Stimulated activated CD8-positive, alpha-beta memory T cell treated with anti-CD3 and anti-CD28 coated beads, Interleukin-7, amount 100 ng/mL, for 48 hours (primary cell): ENCODE measurements at places on chromosomes 7 and 10.

- no peak for DNase-seq
Measured at GRCh38 chr7:37346761-37347160, 101.9 kb downstream of the ELMO1 start.

- peak; percentile 37 for DNase-seq
Measured at GRCh38 chr10:35127289-35127891, 744 bp downstream of the CREM start.

GRCh38 chr7:34011017-34011695 is 105.8 kb downstream of the BMPER start:
- DNase-seq, result no peak

- no peak for DNase-seq
Measured at GRCh38 chr10:129955601-129956285, 8.3 kb downstream of the EBF3 start.

- DNase-seq, result no peak
Measured at GRCh38 chr7:140231771-140232491, 55.1 kb upstream of the KDM7A start.

- DNase-seq, result no peak
Measured at GRCh38 chr10:85212526-85212925, 884.1 kb downstream of the CCSER2 start.

GRCh38 chr10:124997771-124998623 is 56.1 kb downstream of the ZRANB1 start:
- DNase-seq, result no peak

- DNase-seq, result peak; percentile 50
Measured at GRCh38 chr10:112140110-112140970, 43.2 kb downstream of the GPAM start.

DNA sequence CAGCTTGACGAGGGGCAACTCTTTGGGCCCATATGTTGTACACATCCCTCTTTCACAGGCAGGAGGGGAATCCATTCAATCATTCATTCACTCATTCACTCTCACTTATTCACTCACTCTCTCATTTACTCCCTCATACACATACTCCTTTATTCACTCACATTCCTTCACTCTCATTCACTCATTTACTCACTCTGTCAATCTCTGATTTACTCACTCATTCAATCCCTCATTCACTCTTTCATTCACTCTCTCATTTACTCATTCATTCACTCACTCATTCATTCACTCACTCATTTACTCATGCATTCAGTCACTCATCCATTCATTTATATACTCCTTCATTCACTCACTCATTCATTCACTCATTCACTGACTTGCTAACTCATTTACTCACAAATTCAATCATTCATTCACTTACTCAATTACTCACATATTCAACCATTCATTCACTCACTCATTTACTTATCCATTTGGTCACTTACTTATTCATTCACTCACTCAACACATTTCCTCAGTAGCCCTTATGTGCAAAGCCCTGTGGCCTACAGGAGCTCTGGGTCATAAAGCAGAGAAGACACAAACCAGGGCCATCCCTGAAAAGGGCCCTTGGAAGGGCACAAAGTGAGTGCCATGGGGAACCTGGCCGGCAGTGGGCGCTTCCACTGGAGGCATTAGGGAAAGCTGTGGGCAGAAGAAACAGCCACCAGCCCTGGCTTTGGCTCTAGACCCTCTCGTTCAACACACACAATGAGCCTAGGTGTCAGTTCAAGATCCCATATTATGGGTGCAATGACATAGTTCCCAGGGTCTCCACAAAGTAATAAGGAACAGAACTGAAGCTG is 26.0 kb downstream of the HIP1 start:
- no peak for DNase-seq

DNA sequence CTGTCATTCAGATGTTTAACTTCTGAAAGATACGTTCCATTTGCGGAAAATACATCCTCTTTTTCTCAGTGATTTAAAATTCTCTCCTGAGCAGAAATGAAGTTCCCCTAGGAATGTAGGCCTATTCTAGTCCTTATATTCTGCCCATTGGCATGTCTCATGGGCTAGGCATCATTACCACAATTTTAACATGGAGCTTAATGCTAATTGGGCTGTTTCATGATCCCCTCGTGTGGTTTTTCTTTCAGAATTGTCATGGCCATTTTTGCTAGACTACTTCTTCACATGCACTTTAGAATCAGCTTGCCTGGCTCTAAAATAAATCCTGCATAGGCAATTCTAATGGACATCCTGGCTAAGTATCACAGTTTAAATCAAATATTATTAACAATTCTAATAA is 1.0 kb downstream of the TMEM176B start:
- no peak for DNase-seq

DNA sequence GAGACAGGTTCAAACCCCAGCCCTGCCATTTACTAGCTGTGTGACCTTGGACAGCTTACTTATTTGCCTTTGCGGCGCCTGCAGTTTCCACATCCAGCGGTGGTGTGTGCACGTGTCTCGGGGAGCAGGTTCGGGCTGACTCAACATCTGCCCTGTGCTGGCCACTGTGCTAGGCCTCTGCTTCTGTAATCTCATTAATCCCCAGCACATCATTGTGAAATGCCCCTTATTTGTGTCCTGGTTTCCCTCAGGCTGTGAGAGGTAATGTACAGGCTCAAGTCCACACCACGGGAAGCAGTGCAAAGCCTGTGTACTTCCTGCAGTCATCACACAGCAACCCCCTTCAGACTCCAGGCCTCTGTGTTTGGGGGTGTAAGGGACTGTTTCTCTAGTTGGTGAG is 285.7 kb downstream of the RPS24 start:
- no peak for DNase-seq

GRCh38 chr7:155752756-155753445 is 59.4 kb downstream of the SHH start:
- DNase-seq, result no peak

DNA sequence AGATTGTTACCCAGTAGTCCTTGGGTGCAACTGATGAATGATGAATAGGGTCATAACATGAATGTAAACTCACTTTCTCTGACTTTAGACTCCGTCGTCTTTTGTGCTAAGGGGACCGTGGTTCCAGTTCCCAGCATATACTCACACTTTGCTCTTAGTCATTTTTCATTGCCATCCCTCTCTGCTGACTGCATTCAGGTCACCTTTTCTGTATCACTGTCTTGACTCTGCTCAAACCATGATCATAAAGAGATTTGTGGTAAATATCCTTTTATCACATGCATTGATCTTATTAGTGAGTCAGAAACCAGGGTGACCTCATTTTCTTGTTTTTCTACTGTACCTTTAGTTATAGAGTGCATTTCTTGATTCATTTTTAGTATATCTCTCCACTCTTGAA is 141.1 kb upstream of the AGR3 start:
- DNase-seq, result peak; percentile 9

- no peak for DNase-seq
Measured at GRCh38 chr10:124949543-124949942, 7.6 kb downstream of the ZRANB1 start.

- DNase-seq, result no peak
Measured at GRCh38 chr7:128829391-128830166, 627 bp upstream of the FLNC start.

- DNase-seq, result no peak
Measured at GRCh38 chr10:95756041-95756761, at the start of gene ENTPD1. TSS of gene ENTPD1 (plus strand) at chr10:95756163. CDS start at chr10:95756240, 77 bp downstream.

DNA sequence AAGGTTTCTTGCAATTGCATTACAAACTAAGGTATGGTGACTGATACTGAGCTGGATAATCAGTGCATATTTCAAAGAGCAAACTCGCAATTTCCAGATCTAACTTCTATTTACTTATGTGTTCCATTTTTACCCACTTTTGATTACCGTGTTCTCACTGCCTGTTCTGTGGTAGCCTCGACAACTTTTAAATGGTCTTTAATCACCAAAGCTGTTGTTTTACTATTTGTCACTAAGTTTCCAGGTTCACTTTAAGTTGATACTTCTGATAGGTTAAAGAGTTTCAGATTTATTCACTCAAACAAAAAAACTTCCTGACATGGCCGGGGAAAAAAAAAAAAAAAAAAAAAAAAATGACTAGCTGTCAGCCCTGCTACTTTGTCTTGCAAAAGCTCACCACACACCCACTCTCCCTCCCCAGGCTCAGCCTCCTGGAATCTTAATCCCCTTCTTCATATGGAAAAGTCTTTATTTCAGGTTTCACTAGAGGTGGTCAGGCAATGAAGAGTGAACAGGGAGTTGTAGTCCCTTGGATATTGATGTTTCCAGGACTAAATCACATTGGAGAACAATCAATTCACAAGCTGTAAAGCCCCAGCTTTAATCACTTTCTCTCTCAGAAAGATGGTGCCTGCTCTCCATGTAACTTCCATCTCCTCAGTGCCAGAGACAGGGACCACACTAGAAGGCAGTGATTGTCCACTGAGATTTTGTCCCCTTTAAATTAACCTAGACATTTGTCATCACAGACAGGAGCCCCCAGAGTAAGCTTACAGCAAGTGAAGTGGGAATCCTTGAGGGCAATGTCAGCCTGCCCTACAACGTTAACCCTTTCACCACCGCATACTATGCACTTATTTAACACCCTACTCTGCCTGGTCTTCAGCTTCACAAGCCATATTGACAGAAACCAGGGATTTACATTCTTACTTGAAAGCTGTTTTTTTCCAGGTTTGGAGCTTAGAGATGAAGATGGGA is 749.1 kb upstream of the SORCS1 start:
- DNase-seq, result no peak

GRCh38 chr7:39622609-39623008 is 763 bp upstream of the RALA start:
- no peak for DNase-seq

DNA sequence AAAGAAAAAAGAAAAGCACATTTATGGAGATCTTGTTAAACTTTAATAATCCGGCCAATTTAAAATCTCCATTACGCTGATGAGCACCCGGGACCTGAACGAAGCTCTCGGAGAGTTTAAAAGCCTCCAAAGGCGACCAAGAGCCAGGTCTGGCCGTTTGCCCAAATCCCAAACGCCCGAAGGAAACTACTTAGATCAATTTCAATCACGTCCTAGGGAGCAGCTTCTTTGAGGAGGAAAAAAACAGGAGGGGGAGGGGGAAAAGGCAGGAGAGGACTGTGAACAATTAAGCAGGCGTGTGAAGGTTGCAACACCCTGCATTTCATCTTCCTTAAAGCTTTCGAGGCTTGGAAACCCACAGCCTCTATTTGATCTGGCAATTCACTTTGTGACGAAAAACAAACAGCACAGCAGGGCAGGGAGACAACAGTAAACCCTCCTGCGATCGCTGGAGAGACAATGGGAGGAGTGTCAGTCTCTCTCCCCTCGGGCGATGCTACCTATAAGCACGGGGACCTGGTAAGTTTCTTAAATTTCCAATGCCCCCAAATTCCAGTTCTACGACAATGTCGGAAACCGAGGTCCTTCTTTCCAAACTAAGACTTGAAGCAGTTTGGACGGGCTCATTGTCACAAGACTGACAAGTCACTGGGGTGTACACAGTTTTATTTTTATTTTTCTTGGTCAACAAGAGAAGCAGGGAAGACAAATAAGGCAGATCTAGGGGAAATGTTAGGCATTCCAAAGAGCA is 1.2 kb downstream of the KLF6 start:
- DNase-seq, result no peak

DNA sequence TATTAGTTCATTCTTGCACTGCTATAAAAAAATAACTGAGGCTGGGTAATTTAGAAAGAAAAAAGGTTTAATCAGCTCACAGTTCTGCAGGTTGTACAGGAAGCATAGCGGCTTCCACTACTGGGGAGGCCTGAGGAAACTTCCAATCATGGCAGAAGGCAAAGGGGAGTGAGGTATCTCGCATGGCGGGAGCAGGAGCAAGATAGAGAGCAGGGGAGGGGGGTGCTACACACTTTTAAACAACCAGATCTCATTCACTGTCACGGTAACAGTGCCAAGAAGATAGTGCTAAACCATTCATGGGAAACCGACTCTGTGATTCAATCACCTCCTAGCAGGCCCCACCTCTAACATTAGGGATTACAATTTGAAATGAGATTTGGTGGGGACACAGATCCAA is 11.6 kb downstream of the ADAMTS14 start:
- DNase-seq, result no peak

DNA sequence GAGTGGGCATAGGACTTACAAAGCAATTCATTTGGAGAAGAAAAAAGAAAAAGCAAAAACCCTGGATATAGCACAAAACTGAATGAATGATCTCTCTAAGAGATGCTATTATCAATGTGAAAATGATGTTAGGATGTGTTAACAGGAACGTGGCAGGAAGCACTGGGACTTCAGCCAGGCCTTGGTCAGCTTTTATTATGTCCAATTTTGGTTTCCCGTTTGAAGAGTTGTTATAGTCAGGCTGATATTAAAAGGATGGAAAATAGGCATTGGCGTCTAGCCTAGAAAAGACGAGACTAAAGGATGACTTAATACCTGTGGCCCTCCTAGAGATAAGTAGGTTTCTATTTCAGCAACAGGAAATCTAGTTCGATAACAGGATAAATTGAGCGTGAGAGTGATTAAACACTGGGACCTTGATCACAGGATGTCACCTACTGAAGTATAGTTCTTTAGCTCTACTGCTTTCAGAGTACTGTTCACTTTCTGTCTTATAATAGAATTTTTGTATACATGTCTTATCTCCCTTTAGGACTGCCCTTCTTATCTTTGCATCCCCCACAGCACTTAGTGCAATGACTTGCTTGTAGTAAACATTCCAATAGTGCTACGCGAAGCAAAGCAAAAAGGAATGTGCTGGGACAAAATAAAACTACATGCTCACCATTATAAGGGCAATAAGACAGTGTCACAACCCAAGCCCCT is 99.8 kb upstream of the AGBL3 start:
- DNase-seq, result no peak

DNA sequence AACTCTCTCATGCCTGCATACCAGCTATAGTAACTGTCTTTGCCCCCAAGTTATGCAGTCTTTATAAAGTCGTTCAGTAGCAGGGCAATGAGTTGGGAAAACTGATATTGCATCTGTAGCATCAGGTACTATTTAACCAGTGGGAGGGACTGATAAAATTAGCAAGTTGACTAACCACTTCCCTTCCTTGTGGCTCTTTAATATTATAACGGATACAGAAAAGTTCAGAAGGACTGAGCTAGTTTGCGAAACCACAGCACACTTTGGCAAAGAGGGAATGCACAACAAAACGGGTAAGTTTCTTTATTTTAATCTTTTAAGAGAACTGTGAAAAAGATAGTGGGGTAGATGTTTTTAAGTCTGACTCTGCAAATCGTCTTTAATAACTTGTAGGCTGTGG is 205.3 kb upstream of the HDAC9 start:
- no peak for DNase-seq

GRCh38 chr7:149783386-149784250 is 10.2 kb upstream of the ZNF467 start:
- DNase-seq, result no peak

- DNase-seq, result no peak
Measured at GRCh38 chr10:128614802-128615553, 488.8 kb upstream of the MKI67 start.

GRCh38 chr10:94103801-94104221 is 110.1 kb downstream of the PLCE1 start:
- DNase-seq, result no peak

DNA sequence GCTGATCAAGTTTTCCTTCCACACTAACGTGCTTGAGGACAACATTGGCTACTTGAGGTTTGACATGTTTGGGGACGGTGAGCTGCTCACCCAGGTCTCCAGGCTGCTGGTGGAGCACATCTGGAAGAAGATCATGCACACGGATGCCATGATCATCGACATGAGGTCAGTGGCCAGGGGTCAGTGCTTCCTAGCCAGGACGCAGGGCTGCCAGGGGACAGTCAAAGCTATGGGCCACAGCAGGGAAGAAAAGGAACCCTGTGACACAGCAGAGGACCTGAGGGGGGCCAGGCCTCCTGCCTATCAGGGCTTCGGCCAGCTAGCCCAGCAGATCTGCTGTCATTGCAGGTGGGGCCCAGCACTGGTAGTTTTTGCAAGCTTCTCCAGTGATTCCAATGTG is 5.2 kb downstream of the RBP3 start:
- no peak for DNase-seq
